ENCODE measurements at places on chromosomes 4 and X.

- no peak for DNase-seq
These were observed 6.9 kb downstream of the SH3TC1 start for GRCh38 chr4:8205749-8206611.

DNA sequence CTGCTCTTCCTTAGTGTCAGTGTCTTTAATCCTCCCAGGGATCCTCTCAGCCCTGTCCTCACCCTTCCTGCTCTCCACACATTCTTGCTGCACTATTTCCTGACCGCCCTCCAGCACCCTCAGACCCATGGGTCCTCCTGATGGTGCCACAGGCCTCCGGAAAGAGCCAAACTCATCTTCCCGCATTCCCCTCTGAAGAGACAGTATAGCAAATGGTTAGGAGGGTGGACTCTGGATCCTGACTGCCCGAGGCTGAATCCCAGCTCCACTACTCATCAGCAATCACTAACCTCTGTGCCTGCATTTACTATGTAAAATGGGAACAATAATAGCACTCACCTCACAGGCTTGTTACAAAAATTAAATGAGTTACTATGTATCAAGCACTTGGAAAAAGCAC lies 6.2 kb downstream of the SUV39H1 start:
- DNase-seq = no peak

- DNase-seq = no peak
These were observed 77.9 kb upstream of the AMELX start for GRCh38 chrX:11215191-11215921.

DNA sequence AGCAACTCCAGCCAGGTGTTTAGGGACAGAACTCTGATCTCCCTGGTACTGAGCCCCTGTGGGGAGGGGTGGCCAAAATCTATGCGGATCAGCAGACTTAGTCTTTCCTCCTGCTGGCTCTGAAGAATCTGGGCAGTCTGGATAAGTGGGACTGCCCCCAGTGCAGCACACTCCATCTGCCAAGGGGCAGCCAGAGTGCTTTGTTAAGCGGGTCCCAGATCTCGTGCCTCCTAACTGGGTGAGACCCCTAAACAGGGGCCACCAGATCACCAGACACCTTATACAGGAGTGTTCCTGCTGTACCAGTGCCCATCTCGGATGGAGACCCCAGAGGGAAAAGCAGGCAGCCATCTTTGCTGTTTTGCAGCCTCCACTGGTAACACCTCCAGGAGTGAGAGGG lies 81.5 kb upstream of the IL13RA2 start:
- no peak for DNase-seq

DNA sequence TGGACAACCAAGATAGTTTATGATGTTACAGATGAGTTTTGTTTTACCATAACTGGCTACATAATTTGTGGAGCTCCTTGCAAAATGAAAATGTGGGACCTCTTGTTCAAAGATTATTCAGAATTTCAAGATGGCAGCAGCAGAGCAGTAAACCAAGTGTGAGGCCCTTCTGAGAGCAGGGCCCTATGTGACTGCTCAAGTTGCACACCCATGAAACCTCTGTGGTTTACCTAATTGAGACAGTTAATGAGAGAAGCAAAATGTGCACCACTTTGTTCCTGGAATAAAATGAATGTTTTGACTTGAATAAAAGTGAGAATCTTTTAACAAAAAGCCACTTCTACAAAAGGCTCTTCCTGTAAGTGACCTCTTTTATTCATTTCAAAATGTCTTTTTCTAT lies 519.2 kb downstream of the RPA4 start:
- no peak for DNase-seq

- no peak for DNase-seq
These were observed 136.3 kb upstream of the PSAPL1 start for GRCh38 chr4:7571001-7571400.

DNA sequence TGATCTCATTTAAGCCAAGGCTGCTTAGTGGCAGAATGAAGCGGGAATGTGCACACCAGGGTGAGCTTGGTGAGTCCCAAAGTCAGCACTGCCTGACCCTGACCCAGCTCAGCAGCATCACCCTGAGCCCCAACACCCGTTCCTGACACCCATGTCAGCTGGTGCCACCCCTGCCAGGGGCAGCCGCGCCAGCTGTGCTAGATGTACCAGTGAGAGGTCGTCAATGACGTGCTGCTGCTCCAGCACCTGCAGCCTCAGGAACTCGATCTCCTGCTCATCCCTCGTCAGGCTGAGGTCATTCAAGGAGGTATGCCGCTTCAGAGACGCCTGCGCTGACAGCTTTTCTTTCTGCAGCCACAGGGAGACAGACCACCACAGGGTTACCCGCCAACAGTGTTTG lies 61.7 kb upstream of the C4orf50 start:
- no peak for DNase-seq

- no peak for DNase-seq
These were observed 376.2 kb downstream of the PCDH18 start for GRCh38 chr4:137156054-137156453.

DNA sequence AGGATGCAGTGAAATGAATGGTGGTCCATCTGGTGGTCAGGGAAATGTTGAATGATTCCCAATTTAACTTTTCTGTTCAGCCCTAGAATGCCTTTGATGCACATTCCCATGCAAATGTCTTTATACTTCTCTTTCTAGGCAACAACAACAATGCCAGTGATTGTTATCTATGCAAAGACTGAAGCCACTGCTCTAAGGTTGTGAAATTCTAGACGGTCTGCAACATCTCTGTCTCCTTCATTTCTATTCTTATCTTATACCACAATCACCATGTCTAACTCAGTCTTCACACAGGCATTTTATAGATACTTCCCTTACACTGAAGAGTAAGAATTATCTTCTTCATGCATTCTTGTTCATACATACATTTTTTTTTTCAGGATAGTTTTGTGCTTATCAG lies 84.5 kb downstream of the HPGD start:
- no peak for DNase-seq

- no peak for DNase-seq
These were observed 100.0 kb downstream of the DCAF12L2 start for GRCh38 chrX:126065901-126066660.

GRCh38 chr4:5772528-5773270 lies 61.7 kb downstream of the EVC start:
- DNase-seq = no peak

- DNase-seq = no peak
These were observed 15.7 kb upstream of the PLCXD1 start for GRCh38 chrX:265502-265901.

GRCh38 chr4:115851918-115852766 lies 738.7 kb upstream of the NDST4 start:
- DNase-seq = no peak

DNA sequence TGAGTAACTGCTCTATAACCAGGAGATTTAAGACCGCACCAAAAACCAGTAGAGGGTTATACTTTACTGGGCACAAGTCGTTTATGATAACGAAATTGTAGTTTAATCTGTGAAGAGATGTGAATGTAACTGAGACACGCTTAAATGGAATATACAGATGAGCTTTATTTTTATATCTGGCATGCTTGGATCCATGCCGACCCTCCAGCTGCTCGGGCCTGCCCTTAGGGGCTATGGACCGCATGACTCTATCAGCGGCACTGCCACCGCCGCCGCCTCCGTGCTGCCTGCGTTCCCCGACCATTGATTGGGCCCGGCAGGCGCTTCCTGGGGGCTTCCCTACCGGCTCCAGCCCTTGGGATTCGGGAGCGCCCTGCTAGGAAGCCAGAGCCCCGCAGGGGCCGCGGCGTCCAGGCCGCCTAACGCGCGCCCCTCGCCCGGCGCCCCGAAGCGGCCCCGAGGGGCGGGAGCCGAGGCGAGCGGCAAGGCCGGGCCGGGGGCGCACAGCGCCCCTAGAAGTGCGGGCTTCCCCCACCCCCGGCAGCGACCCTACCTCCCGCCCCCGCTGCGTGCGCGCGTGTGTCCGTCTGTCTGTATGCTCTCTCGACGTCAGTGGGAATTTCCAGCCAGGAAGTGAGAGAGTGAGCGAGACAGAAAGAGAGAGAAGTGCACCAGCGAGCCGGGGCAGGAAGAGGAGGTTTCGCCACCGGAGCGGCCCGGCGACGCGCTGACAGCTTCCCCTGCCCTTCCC lies at the start of gene NFKB1:
Gene NFKB1, plus strand, starts transcription at position 664 of the 751 bp plus-strand sequence. CDS start 24,160 bp downstream, outside the sequence.
- no peak for DNase-seq

All from DMS 273 treated with DMSO at 0.1 percent for 48 hours (cell line).